ENCODE measurements at places on chromosomes 2 and 18. TPM values are rescaled to one million over a fixed set of nuclear protein-coding genes. Genes with fewer than 3 reads are reported as not detected.

Gene NYAP2
- 0.40 TPM for total RNA-seq

DNA sequence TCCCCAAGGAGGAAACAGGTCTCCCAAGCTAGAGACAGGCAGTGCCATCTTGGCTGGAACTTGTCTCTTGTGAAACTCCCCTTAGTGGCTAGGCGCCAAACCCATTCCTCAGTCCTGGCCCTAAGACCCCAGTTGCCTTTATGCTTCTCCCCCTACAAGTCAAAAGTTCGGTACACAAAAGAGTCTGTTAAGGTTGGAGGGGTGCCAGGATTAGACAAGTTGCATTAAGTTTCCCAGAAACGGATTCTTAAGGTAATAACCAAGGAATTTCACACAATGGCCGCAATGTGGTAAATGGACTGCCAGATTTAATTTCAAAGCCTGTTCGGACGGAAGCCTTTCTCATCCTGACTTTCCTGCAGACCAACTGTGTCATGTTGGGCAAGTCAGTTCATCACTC, 80.7 kb downstream of the CCBE1 start:
- H3K27ac ChIP-seq = no peak overlapping the region
- H3K4me1 ChIP-seq = peaks cover 12% of the 10 kb centered on the region
- H3K27me3 ChIP-seq = no peaks in the 10 kb centered on the region
- DNase-seq = no peak
- no peaks in the 10 kb centered on the region for H3K36me3 ChIP-seq

Gene IL37
- not detected for total RNA-seq

DNA sequence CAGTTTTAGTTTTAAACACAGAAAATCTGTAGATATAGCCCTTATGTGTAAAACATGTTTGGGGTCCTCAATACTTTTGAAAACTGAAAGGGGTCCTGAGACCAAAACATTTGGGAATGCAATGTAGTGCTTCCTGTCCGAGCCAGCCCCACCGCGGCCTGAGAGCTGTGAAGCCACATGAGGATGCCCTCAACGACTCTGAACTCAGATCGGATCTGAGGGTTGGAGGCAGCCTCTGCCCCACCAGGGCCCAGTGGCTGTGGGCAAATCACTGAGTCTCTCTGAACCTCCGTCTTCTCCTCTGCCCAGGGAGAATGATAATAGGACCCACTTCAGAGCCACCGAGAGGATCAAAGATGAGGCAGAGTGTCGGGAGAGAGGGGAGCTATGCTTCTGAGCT, 33.4 kb upstream of the HPCAL1 start:
- H3K36me3 ChIP-seq = no peaks in the 10 kb centered on the region
- no peak overlapping the region for H3K27ac ChIP-seq
- H3K4me3 ChIP-seq = no peak overlapping the region
- H3K4me1 ChIP-seq = peaks cover 38% of the 10 kb centered on the region
- H3K27me3 ChIP-seq = peaks cover 4% of the 10 kb centered on the region
- no peak for DNase-seq

Gene GNLY
- 0.31 TPM for total RNA-seq

Gene LIPG
- total RNA-seq = 6.3 TPM

All from muscle of leg (tissue), 16 donors.